ENCODE measurements at places on chromosomes 5 and 9.
A peak's percentile ranks its signal among the peaks of the same experiment; 100 is the strongest.

- no peak for DNase-seq
These were observed 64.8 kb upstream of the SLC1A1 start for GRCh38 chr9:4425319-4426045.

GRCh38 chr9:114207034-114207810 is 51.9 kb downstream of the COL27A1 start:
- no peak for DNase-seq

GRCh38 chr5:98941131-98941883 is 12.5 kb upstream of the CHD1 start:
- DNase-seq, result no peak

DNA sequence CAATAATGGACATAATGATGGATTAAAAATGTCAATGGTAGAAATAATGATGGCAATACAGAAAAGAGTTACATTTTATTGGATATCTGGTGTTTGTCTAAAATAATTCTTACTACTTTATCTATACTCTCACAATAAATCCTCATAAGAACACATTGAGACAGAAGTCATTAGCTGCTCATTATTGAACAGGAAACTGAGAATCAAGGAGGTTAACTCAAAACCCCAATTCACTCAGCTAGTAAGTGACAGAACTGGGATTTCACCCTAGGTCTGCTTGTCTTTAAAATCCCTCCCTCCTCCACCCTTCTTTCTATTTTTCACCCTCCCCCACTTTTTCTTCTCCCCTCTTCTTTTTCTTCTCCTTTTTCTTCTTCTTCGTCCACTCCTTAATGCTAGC is 285.8 kb upstream of the TNC start:
- no peak for DNase-seq

DNA sequence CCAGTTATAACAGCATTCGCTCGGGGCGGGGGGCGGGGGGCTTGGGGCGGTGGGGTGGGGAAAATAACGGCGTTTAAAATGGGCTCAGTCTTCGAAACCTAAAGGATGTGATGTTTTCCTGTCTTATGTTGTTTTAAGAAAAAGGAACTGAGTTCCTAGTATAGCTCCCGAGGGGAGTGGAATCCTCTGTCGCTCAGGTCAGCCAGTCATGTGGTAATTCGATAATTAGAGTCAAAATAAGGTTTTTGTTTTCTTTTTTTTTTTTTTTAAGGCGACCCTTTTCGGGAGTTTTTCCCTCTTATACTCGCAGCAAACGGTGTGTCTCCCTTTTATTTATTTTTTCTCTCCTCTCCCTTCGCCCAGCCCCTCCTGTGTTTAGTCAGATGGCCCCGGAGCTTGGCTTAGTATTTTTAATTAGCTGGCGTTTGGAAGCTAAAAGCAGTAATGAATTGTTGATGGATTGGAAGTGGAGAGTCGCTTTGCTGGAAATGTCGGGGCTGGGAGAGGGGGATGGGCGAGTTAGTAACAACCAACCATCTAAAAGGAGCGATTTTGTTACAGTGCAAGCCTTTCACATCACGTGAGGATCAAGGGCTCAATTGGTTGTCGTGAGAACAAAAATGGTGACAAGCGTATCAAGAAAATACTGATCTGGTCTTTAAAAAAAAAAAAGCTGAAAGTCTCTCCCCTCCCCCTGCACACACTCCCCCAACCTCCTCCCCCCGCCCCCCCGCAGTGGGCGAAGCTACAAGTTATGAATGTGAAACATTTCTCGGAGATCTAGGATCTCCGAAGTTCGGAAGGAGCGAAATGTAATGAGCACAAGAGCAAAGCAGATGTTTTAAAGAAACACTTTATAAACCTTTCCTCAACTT is 714 bp upstream of the ZNF608 start:
- DNase-seq, result peak; percentile 91
